CD4-positive, alpha-beta memory T cell (primary cell): ENCODE measurements at places on chromosomes 3 and 15.

DNA sequence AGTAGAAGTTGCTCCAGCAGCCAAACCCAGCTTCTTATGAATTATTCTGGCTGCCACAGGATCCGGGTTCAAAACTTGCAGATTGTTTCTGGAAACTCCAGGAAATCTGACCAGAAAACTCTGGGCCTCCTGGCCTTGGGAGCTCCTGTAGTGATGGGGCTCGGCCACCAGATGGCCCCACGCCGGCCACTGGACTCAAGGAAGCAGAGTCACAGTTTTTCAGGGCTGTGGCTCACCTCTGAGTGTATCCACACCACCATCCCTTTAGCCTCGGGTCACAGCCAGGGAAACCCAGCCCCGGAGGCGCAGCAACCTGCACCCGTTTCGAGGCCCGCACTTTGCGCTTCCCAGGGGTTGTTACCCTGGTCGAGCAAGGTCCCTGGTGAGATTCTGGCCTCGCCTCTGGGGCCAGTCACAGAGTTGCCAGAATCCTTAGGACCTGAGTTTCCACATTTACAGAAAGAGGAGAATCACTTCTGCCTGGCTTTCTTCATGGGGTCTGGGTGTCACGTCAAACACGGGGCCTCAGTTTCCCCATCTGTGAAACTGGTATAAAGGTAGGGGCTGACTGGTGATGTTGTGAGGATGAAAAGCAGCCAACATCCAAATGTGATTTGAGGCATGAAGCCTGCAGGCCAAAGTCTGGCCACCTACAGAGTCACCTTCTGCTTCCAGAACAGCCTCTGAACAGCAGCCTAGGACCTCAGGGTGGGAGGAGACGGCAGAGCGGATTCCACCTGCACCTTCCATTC, 53.5 kb upstream of the LCTL start:
- H3K27ac ChIP-seq = no peak overlapping the region
- DNase-seq = no peak
- no peaks in the 10 kb centered on the region for H3K4me1 ChIP-seq
- H3K36me3 ChIP-seq = no peaks in the 10 kb centered on the region
- H3K4me3 ChIP-seq = no peak overlapping the region

DNA sequence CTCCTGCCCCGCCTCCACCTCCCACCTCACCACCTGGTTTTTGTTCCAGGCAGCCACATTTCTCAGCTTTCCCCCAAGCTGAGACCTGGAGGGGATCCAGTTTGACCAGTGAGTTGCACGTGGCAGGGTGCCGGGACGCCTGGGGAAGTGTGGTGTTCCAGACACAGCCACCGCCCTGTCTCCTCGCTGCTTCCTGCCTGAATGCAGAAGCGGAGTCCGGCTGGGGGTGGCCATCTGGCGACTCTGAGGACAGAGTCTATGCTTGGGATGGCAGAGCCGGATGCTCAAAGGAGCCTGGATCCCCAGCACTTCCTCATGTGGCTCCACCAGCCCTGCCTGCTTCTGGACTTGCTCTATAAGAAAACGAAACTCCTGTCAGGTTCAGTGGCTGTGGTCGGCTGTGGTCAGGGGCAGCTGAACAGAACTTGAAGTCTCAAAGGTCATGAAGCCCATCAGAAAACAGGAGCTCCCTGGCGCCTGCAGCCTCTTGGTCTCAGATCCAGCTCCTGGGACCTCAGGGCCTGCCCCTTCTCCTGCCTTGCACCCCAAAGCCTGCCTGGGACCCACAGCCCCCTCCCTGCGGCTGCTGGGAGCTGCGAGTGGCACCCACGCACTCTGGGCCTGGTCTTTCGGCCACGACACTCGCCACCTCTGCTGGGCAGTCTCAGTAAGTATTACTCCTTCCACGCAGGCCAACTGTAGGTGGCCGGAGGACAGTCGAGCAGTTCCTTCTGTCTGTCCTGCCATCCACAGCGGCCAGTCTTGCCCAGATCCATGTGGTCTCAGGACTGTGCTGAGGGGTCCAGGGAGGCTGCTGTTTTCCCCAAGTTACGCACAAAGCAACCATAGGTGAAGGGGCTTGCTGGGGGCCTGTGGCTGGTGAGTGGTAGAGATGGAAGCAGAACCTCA, 112.8 kb upstream of the MEF2A start:
- peaks cover 21% of the 10 kb centered on the region for H3K4me1 ChIP-seq
- no peak overlapping the region for H3K4me3 ChIP-seq
- H3K27ac ChIP-seq = no peak overlapping the region
- no peak for DNase-seq
- H3K36me3 ChIP-seq = no peaks in the 10 kb centered on the region

GRCh38 chr15:57686657-57687056, 19.9 kb upstream of the POLR2M start:
- no peak overlapping the region for H3K4me3 ChIP-seq
- H3K27ac ChIP-seq = no peak overlapping the region
- no peaks in the 10 kb centered on the region for H3K27me3 ChIP-seq
- no peaks in the 10 kb centered on the region for H3K4me1 ChIP-seq
- DNase-seq = no peak
- no peaks in the 10 kb centered on the region for H3K36me3 ChIP-seq

- DNase-seq = no peak
- H3K27ac ChIP-seq = no peak overlapping the region
- no peak overlapping the region for H3K4me3 ChIP-seq
- H3K36me3 ChIP-seq = no peaks in the 10 kb centered on the region
- H3K27me3 ChIP-seq = no peaks in the 10 kb centered on the region
- H3K4me1 ChIP-seq = no peaks in the 10 kb centered on the region
Measured at GRCh38 chr3:181052256-181052655, 62.7 kb upstream of the DNAJC19 start.

DNA sequence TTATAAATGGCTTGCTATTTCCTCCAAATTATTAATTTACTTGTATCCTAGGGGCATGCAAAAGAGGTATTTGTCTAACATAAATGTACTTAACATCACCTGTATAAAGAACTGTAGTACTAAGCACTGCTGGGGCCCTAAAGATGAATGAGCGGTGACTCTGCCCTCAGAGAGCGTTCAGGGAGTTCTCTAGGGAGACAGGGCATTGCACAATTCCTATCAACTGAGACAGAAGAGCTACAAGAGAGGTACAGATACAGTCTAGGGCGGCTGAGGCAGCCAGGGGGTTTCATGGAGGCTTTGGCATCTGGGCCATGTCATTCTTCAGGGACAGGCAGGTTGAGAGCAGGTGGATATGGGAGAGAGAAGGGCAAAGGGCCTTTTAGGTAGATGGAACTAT, 39.9 kb upstream of the PARL start:
- H3K27me3 ChIP-seq = no peaks in the 10 kb centered on the region
- no peak overlapping the region for H3K27ac ChIP-seq
- no peaks in the 10 kb centered on the region for H3K4me1 ChIP-seq
- no peak for DNase-seq
- peaks cover 20% of the 10 kb centered on the region for H3K36me3 ChIP-seq

GRCh38 chr3:58386626-58387365, 46.8 kb downstream of the PDHB start:
- H3K4me1 ChIP-seq = no peaks in the 10 kb centered on the region
- no peak overlapping the region for H3K27ac ChIP-seq
- no peaks in the 10 kb centered on the region for H3K27me3 ChIP-seq
- DNase-seq = no peak
- no peaks in the 10 kb centered on the region for H3K36me3 ChIP-seq

- H3K27me3 ChIP-seq = no peaks in the 10 kb centered on the region
- no peak for DNase-seq
- H3K4me1 ChIP-seq = no peaks in the 10 kb centered on the region
Measured at GRCh38 chr15:74763416-74763815, 14.8 kb downstream of the CYP1A2 start.

DNA sequence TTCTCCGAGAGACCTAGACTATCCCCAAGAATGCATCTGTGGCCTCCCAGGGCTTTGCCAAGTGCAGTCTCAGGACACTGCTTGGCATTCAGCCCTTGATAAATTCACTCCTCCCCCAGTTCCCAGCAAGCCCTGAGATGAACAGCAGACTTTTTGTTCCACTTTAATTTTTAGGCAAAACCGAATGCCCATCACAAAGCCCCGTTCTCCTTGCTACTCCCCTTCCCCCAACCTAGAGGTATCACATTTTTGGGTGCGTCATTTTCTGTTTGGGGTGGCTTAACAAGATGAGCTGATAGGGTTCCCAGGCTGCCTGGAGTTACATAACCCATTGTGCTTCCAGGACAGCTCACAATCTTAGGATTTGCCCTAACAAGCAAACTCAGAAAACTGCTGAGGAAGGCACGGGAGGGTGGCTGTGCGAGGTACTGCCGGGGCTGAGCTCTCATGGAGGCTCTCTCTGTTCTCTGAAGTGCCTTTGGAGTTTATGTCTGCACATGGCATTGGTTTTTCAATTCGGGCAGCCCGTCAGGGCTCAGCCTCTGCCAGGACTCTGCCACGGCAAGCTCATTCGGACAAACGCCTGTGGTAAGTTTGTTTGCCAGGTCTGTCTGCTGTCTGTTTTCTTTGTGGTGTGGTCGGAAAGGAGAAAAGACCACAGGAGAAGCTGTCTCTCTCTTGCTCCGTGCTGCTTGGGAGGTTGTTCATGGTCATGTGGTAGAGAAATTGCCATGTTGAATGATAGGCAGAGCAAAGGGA, at the start of gene TRAK1:
Gene TRAK1, plus strand, starts transcription at position 385 of the 759 bp plus-strand sequence. Its CDS starts 113 bp downstream, at position 498.
- peaks cover 7% of the 10 kb centered on the region for H3K4me1 ChIP-seq
- H3K27ac ChIP-seq = no peak within 1 kb of the TSS
- DNase-seq = no peak
- H3K4me3 ChIP-seq = no peak within 1 kb of the TSS
- no peaks in the 10 kb centered on the region for H3K27me3 ChIP-seq

GRCh38 chr3:53753518-53754183, 92.6 kb downstream of the CHDH start:
- no peak overlapping the region for H3K4me3 ChIP-seq
- H3K27me3 ChIP-seq = no peaks in the 10 kb centered on the region
- peak; percentile 11 for DNase-seq
- H3K36me3 ChIP-seq = no peaks in the 10 kb centered on the region
- peaks cover 18% of the 10 kb centered on the region for H3K4me1 ChIP-seq

GRCh38 chr3:178384321-178385230, 151.7 kb upstream of the KCNMB2 start:
- no peak for DNase-seq
- H3K27me3 ChIP-seq = no peaks in the 10 kb centered on the region
- no peaks in the 10 kb centered on the region for H3K4me1 ChIP-seq
- no peaks in the 10 kb centered on the region for H3K36me3 ChIP-seq
- H3K4me3 ChIP-seq = no peak overlapping the region

DNA sequence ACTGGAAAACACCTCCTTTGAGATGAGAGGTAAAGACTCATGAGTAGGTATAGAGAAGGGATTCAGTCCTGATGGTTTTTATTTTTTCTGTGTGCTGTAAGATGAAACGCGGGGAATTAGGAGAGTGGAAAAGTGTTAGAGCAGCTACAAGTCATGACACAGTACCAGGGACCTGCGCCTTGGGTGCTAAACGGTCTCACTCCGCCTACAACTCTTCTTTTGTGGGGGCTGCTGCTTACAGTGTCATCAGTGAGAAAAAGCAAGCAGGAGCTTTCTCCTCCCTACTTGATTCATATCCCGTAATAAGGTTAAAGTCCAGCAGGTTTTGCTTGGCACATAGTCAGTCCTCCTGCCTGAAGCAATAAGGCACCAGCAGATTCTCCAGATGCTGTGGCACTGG, 39.1 kb downstream of the RASGRP1 start:
- H3K36me3 ChIP-seq = peaks cover 52% of the 10 kb centered on the region
- DNase-seq = no peak
- no peak overlapping the region for H3K4me3 ChIP-seq
- peaks cover 57% of the 10 kb centered on the region for H3K4me1 ChIP-seq
- H3K27me3 ChIP-seq = no peaks in the 10 kb centered on the region

GRCh38 chr3:167102071-167102470, 278.0 kb downstream of the ZBBX start:
- no peaks in the 10 kb centered on the region for H3K36me3 ChIP-seq
- no peaks in the 10 kb centered on the region for H3K27me3 ChIP-seq
- H3K4me3 ChIP-seq = no peak overlapping the region
- DNase-seq = no peak
- no peak overlapping the region for H3K27ac ChIP-seq

- no peak overlapping the region for H3K4me3 ChIP-seq
- no peaks in the 10 kb centered on the region for H3K27me3 ChIP-seq
- no peak overlapping the region for H3K27ac ChIP-seq
- peaks cover 9% of the 10 kb centered on the region for H3K36me3 ChIP-seq
- no peak for DNase-seq
Measured at GRCh38 chr3:130711565-130712324, 34.9 kb downstream of the PIK3R4 start.
